Transverse colon (tissue), 4 donors: ENCODE measurements at places on chromosomes 5 and 9. TPM values are rescaled to one million over a fixed set of nuclear protein-coding genes. Genes with fewer than 3 reads are reported as not detected.

Gene GARIN3
- not detected for total RNA-seq

Gene IL3
- not detected for total RNA-seq

Gene SHOC1
- total RNA-seq, result not detected

Gene C9
- not detected for total RNA-seq

Gene HRH2
- total RNA-seq, result 0.79 TPM

Gene TJP2
- total RNA-seq, result 156 TPM

DNA sequence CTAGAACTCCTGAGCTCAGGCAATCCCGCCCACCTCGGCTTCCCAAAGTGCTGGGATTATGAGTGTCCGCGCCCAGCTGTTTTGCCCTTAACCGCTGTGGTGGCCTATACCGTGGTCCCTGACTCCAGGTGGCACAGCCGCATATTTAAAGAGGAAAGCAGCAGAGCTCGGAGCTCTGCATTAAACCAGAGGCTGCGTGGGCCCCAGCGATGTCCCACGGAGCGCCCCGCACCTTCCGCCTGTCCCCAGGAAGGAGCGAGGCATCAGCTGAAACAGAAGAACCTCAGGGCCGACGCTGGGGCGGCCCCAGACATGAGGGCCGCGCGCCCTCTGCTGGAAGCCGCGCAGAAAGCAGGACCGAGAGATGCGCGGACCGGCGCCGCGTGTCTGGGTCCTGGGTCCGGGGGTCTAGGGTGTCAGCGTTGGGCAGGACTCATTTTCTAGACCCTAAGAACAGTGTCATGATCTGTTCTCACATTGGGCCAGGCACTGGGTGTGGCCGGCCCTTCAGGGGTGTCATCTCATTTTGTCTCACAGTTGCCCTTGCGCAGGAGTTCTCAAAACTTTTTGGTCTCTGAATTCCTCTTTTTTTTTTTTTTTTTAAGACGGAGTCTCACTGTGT is 37.7 kb downstream of the LAMC3 start:
- peaks cover 12% of the 10 kb centered on the region for H3K27me3 ChIP-seq
- no peak overlapping the region for H3K4me3 ChIP-seq
- H3K27ac ChIP-seq, result no peak overlapping the region

DNA sequence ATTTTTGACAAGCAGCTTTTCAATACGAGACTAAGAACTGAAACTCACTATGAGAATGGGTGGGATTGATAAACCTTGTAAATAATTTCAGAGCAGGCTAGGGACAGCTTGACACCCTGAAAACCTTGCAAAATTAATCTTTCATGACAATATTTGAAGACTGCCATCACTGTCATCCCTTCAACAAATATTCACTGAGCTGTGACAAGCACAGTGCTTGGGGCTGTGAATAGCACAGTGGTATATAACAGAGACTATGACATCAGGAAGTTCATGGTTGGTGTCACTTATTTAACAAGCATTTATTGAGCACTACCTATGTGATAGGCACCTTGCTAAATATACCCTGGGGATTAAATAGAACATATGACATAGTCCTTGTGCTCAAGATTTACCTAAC is 741.0 kb upstream of the RIOK2 start:
- no peaks in the 10 kb centered on the region for H3K27me3 ChIP-seq
- no peaks in the 10 kb centered on the region for H3K4me1 ChIP-seq
- no peak overlapping the region for H3K27ac ChIP-seq
- no peak overlapping the region for H3K4me3 ChIP-seq
- DNase-seq, result no peak
- no peaks in the 10 kb centered on the region for H3K36me3 ChIP-seq

GRCh38 chr5:140072812-140073211 is 29.7 kb upstream of the NRG2 start:
- DNase-seq, result no peak
- H3K36me3 ChIP-seq, result no peaks in the 10 kb centered on the region
- no peaks in the 10 kb centered on the region for H3K4me1 ChIP-seq
- H3K27ac ChIP-seq, result no peak overlapping the region
- peaks cover 23% of the 10 kb centered on the region for H3K27me3 ChIP-seq
- H3K4me3 ChIP-seq, result no peak overlapping the region

GRCh38 chr5:151208481-151208914 is 15.4 kb downstream of the CCDC69 start:
- H3K4me3 ChIP-seq, result no peak overlapping the region
- H3K27ac ChIP-seq, result peak overlapping the region; percentile 73
- no peaks in the 10 kb centered on the region for H3K27me3 ChIP-seq

GRCh38 chr5:156474251-156474650 is 147.3 kb downstream of the SGCD start:
- H3K27ac ChIP-seq, result peak overlapping the region; percentile 35
- H3K27me3 ChIP-seq, result no peaks in the 10 kb centered on the region
- H3K36me3 ChIP-seq, result no peaks in the 10 kb centered on the region
- no peak overlapping the region for H3K4me3 ChIP-seq
- H3K4me1 ChIP-seq, result no peaks in the 10 kb centered on the region
- no peak for DNase-seq

- H3K36me3 ChIP-seq, result no peaks in the 10 kb centered on the region
- peak overlapping the region; percentile 72 for H3K27ac ChIP-seq
- peaks cover 33% of the 10 kb centered on the region for H3K27me3 ChIP-seq
- H3K4me1 ChIP-seq, result peaks cover 18% of the 10 kb centered on the region
These were observed 27.3 kb downstream of the EGR1 start for GRCh38 chr5:138492560-138493045.

DNA sequence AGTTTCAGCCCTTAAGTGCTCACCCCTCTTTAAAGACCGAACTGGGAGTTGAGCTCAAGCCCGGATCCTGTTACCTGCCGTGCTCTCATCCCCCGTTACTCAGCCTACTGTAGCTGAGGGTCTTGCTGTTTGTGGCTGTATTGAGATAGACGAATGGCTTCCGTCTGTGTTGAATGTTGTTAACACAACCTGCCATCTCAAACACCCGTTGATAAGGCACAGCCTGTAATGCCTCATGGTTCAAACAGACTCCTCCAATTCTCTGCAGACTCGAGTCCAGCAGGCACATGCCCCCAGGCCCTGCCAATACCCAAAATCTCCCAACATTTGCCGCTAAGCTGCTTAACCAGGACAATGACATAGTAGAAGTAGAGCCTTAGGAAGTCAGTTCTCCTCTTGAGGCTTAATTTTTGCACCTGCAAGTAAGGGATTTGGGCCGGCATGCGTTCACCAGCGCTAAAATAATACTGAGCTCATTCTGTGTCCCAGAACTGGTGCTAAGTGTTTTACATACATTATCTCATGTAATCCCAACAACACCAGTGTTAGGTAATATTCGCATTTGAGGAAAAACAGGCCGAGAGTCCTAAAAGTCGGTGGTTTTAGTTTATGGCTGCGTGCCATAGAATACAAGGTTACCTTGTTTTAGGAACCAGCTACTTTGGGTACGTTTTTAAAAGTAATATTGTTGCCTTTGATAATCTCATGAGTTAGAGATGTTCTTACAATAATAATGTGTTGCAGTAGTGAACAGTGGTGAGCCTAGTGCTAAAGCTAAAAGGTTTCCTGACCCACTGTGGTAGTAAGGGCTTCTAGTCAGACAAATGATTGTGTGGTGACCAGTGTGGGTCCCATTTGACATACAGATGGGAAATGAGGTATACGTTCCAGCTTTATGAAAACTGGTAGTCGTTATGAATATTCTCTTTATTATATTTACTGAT is 1.5 kb upstream of the RFX3 start:
- H3K4me3 ChIP-seq, result peak overlapping the region; percentile 88
- H3K4me1 ChIP-seq, result peaks cover 14% of the 10 kb centered on the region
- no peaks in the 10 kb centered on the region for H3K36me3 ChIP-seq
- no peaks in the 10 kb centered on the region for H3K27me3 ChIP-seq
- peak overlapping the region; percentile 100 for H3K27ac ChIP-seq

DNA sequence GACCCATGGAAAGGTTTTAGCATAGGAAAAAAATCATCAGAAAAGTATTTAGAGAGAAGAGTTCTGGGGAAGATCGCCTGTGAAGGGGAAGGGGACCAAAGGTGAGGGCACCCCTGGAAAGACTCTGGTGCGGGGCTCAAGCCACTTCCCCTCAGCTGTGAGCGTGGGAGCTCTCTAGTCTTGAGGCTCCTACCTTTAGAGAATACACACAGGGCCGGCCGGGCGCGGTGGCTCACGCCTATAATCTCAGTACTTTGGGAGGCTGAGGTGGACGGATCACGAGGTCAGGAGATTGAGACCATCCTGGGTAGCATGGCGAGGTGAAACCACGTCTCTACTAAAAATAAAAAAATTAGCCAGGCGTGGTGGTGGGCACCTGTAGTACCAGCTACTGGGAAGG is 6.9 kb downstream of the TRIM41 start:
- no peak overlapping the region for H3K4me3 ChIP-seq
- H3K4me1 ChIP-seq, result peaks cover 5% of the 10 kb centered on the region
- DNase-seq, result no peak
- H3K36me3 ChIP-seq, result no peaks in the 10 kb centered on the region

- no peak overlapping the region for H3K4me3 ChIP-seq
- H3K4me1 ChIP-seq, result no peaks in the 10 kb centered on the region
- H3K27me3 ChIP-seq, result no peaks in the 10 kb centered on the region
- H3K36me3 ChIP-seq, result no peaks in the 10 kb centered on the region
- no peak overlapping the region for H3K27ac ChIP-seq
- no peak for DNase-seq
These were observed 109.8 kb upstream of the SLC25A48 start for GRCh38 chr5:135724617-135725016.

- no peaks in the 10 kb centered on the region for H3K36me3 ChIP-seq
- DNase-seq, result no peak
- no peaks in the 10 kb centered on the region for H3K27me3 ChIP-seq
- no peaks in the 10 kb centered on the region for H3K4me1 ChIP-seq
These were observed 79.7 kb downstream of the MED27 start for GRCh38 chr9:131999692-132000551.

GRCh38 chr5:131436081-131436480 is 172.2 kb downstream of the CDC42SE2 start:
- H3K27me3 ChIP-seq, result no peaks in the 10 kb centered on the region
- no peak for DNase-seq
- H3K4me1 ChIP-seq, result no peaks in the 10 kb centered on the region
- peak overlapping the region; percentile 13 for H3K27ac ChIP-seq

GRCh38 chr5:54804521-54804920 is 180.9 kb downstream of the ESM1 start:
- no peak overlapping the region for H3K27ac ChIP-seq
- H3K36me3 ChIP-seq, result no peaks in the 10 kb centered on the region
